ENCODE measurements at places on chromosomes 5 and 9.

DNA sequence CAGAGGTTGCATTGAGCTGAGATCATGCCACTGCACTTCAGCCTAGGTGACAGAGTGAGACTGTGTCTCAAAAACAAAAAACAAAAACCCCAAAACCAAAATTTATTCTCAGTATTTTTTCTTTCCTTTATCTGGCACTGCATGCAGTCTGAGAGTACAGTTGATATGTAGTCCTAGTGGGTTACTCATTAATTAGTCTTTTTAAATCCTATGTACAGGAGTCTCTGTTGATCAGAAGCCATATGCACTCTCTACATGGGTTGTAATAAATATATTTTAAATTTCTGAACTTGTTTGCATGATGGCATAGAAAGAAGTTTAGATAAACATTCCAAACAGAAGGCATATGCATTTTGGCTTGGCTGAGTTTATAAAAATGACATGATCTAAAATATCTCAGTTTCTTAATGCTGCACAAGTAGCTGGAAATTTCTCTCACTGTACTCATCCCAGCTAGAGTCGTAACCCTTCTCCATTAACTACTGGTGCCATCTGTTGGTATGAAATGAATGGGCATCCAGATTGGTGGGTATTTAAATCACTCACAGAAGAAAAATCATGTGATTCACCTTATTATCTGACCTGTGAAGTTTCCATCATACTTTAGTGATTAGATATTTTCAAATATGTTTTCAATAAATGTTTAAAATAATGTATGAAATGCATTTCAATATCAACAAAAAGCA, 284.8 kb downstream of the CTNND2 start:
- peak; percentile 31 for DNase-seq

- DNase-seq = no peak
Observed at GRCh38 chr9:14923701-14924100, 13.5 kb upstream of the FREM1 start.

DNA sequence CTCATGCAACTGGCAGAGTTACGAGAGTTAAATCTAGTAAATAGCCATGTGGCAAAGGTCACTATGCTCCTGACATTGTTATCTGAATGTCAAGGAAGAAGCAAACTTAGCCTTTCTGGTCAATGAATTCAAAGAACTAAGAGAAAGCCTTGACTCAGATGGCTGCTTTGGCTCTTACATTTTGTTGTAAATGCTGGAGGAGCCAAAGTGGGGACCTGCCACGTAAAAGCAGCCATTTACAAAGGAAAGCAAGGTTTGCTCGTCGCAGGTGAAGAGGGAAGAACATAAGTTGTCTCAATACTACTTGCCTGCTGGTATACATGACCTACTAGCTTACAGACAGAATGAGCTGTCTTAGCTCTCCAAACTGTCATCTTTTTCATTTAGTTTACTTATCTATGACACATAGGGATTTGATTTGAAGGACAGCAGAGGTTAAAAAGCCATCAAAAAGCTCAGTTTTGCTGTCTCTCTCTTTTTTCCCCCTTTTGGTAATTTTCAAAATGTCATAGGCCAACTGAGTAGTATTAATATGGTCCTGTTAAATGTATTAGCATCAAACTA, 1052.8 kb upstream of the DMAC1 start:
- DNase-seq = no peak

GRCh38 chr9:33297432-33297831, 7.1 kb downstream of the NFX1 start:
- peak; percentile 83 for DNase-seq

- peak; percentile 49 for DNase-seq
Observed at GRCh38 chr9:122498883-122499288, 11.7 kb upstream of the OR1J2 start.

- DNase-seq = peak; percentile 63
Observed at GRCh38 chr5:130323804-130324454, 419.7 kb downstream of the CHSY3 start.

DNA sequence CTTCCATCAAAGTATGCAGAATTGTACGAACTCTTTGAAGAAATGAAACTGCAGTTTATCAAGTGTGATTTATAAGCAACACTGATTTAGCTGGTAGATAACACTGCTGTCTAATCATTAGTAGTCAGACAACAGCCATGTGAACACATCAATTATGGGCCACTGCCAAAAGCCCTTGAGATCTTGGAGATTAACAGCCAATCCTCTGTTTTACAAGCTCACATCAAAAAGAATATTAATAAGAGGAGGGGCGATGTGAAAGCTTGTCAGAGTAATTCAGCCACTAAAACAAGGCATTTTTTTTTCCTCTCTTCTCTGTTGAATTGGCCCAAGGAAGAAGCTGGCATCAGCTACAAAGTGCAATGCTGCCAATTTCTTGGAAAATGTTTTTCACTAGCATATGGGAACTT, 28.1 kb downstream of the ZNF608 start:
- DNase-seq = no peak

GRCh38 chr5:61245486-61245885, 83.2 kb upstream of the SMIM15 start:
- DNase-seq = no peak

GRCh38 chr5:149345892-149346222, 558 bp downstream of the GRPEL2 start:
- DNase-seq = peak; percentile 59

DNA sequence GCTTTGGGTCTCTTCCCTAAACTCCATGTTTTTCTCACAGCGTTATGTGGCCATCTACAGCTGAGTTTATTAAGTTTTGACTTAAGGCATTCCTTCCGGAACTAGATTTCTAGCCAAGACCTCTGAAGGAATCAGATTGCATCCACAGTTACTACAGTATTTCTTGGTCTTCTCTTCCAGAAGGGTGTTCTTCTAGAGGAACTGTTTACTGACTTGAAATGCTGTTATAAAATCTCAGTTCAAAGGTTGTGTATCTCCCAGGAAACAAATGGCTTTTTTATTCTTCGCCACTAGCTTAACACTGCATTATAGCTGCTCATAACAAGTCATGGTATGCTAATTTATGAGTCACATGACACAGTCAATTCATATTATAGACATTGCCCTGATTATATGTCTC, 55.3 kb upstream of the RAD23B start:
- DNase-seq = no peak

DNA sequence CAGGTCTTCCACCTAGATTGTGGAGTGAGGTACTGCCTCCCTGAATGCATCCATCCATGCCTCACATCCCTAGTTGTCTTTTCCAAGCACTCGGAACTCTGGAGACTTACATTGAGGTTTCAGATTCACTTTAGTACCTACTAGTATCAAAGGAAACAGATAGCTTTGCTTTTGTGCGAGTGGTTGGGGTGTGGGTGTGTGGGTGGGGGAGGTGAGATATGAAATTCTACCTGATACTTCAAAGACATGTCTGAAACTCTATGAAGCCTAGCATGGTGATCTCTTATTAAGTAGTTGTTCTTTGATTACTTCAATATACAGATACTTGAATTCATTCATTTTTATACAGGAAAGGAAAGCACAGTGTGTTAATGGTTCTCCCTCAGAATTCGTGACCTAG, 64.4 kb downstream of the MCCC2 start:
- DNase-seq = no peak

DNA sequence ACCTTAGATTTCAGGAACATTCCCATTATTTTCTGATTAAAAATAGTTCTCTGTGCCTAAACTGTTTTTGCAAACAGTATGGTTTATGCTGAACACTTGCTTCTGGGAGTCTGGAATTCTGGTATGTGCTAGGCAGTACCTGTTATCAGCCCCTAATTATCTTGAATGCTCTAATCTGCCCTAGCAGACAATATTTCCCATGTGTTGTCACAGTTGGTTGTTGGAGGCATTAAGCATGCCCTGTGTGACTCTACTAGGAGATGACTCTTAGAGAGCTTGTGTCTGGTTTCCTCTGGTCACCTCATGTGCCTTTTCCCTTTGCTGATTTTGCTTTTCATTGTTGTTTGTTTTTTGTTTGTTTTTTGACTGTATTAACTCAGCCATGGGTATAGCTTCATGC, 36.6 kb downstream of the UHRF2 start:
- DNase-seq = no peak

- no peak for DNase-seq
Observed at GRCh38 chr5:86878250-86878649, 260.5 kb downstream of the COX7C start.

DNA sequence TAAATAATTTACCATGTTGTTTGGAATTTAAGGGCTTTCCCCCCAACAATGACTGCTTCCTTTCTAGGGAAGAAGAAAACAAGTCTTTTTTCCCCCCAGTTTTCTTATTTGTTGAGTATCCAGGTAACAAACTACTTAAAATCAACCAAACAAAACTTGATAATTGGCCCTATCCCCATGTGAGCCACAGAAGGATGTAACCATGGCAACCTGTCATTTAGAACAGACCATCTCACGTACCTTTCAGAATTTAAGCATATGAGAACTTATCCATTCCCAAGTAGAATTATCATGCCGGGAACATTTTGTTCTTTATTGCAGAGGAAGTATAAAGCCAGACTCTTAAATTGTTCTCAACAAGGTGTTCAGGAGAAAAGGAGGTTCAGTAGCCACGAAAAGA, 392.3 kb downstream of the CETN3 start:
- no peak for DNase-seq

DNA sequence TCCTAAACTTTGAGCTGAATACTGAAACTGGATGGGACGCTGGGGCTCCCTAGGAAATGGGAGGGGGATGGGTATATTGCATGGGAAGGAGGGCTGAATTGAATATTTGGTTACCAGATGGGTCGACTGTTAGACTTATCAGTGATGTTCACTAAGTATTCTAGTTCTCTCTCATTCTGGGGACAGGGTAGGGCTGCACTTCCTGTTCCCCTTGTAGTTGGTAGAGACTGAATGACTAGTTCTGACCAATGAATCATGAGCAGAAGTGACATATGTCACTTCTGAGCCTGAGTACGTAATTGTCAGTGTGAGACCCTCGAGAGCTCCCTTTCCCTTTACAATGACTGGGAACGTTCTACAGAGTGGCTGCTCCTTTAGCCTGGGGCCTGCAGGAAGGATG, 55.5 kb upstream of the DMRT1 start:
- peak; percentile 43 for DNase-seq

DNA sequence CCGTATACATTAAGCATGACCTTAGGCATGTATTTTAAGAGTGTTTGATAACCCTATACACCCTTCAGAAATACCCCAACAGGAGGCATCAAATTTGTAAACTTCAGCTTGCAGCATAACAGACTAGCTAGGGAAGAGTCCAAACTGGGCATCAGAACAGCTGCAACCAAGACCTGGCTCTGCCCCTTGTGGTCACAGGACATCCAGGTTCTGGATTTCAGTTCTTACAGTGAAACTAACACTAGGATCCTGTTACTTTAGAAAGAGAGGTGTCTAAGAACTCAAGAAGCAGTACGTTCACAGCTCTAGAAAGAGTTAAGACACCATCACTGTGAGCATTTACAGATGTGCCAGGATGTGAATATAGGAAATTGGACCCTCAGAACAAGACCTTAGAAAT, 229.8 kb downstream of the BNC2 start:
- DNase-seq = no peak

DNA sequence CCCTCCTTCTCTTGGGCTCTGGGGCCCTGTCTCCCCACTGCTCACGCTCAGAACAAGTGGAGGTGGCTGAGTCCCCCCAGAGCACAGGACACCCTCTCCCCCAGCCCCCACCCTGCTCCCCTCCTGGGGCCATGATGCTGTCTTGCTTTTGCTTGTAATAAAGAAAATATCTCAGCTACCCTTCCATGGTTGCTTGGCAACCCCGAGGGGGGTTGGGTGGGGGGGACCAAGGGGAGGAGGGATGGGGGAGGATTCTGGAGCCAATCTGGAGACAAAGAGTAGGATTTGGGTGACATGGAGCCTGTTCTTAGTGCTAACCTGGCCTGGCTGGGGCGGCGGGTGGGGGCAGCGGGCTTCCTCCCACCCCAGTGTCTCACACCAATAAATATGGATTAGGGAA, 16.1 kb upstream of the CERCAM start:
- no peak for DNase-seq

GRCh38 chr5:172871982-172872381, 37.9 kb downstream of the ERGIC1 start:
- peak; percentile 21 for DNase-seq

DNA sequence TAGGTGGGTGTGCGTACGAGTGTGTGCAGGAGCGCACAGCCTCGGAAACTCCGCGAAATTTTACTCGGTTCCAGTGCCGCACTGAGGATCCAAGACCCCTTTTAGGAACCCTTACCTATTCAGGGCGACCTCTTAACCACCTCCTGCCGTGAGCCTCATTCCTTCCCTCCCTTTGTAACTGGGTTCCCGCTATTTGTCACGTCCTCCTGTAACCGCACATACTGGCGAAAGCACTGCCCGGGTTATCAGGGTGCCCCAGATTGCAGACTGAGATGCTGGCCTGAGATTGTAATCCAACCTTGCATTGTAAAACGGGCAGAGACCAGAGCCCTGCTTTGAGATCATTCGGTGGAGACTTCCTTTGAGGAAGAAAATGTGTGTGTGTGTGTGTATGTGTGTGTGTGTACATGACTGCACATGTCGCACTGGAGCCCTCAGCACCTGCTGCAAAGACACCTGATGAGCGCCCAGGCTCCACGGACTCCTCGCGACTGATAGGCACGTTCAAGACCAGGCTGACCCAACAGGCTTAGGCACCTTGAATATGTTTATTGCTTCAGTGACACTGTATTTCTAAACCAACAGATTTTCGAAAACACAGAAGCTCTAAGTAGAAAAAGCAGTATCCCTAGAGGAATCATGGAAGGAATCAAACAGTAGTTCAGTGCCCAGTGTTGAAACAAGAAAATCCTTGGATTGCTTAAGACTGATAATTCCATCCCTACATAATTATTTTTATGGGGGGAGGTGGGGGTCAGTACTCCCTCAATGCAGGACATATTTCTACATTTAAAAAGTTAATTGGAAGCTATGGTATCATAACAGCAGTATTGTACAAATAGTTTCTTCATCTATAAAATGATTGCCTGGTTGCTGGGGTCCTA, 86.5 kb upstream of the TNFAIP8 start:
- DNase-seq = peak; percentile 68

DNA sequence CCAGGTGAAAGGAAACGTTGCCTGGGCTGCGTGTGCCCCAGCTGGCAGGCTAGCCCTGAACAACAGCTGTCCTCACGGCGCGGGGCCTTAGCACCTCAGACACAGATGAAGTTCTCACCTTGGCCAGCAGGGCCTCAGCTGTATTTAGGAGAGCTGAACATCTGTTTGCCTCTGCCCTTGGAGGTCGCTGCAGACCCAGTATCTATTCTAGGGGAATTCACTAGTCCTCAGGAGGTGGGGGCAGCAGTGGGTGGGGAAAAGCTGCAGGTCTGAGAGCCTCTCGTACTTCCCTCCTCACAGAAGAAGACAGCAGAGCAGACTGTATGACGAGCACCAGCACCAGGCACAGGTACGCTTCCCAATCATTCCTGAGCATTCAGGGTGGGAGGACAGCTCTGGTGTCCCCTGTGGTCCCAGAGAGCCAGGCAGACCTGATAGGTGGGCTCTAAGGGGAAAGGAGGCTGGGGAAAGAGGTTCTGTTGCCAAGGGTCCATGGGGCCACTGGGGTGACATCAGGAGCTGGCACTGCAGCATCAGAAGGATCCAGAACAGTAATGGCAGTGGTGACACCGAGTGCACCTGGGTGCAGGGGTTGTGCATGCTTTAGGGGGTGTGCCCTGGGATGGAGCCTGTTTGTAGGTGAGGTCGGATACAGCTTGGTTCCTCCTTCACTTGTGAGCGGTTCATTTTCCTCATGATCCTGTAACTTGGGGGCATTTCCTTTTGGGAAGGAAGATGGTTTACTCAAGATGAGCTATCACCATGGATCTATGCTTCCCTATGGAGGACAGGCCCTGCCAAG, 13.8 kb downstream of the CD74 start:
- peak; percentile 15 for DNase-seq
